Lung (tissue), 17 donors: ENCODE measurements at places on chromosomes 6 and 20. TPM values are rescaled to one million over a fixed set of nuclear protein-coding genes. Genes with fewer than 3 reads are reported as not detected.

The CENPW gene
- 10.3 TPM for polyA plus RNA-seq

The VSTM2L gene
- 38.0 TPM for polyA plus RNA-seq

The NNAT gene
- 0.98 TPM for polyA plus RNA-seq

The KCNK15 gene
- 1.5 TPM for polyA plus RNA-seq

The LY6G6D gene
- polyA plus RNA-seq = not detected

The C6orf62 gene
- 80.9 TPM for polyA plus RNA-seq

The UBE2C gene
- polyA plus RNA-seq = 7.2 TPM

The C6orf15 gene
- not detected for polyA plus RNA-seq

The SEMG1 gene
- not detected for polyA plus RNA-seq

The TRIM38 gene
- polyA plus RNA-seq = 7.2 TPM

The PRPH2 gene
- polyA plus RNA-seq = 0.62 TPM

DNA sequence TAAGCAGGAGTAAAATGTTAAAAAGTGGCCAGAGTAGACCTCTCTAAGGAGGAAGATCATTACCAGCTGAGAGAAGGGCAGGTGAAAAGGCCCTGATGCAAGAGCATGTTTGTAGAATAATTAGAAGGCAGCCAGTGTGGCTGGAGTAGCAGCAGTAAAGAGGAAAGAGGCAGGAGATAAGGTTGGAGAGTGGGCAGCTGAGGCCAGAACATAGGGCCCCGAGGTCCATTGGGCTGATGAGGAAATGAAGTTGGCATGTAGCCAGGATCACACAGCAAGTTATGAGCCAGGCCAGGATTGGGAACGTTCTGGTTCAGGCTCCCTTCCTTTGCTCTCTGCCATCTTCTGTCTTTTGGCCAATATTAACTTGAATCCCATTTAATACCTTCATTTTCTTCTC lies 51.6 kb downstream of the RALY start:
- H3K36me3 ChIP-seq = no peaks in the 10 kb centered on the region
- peak; percentile 25 for DNase-seq
- H3K27me3 ChIP-seq = no peaks in the 10 kb centered on the region

DNA sequence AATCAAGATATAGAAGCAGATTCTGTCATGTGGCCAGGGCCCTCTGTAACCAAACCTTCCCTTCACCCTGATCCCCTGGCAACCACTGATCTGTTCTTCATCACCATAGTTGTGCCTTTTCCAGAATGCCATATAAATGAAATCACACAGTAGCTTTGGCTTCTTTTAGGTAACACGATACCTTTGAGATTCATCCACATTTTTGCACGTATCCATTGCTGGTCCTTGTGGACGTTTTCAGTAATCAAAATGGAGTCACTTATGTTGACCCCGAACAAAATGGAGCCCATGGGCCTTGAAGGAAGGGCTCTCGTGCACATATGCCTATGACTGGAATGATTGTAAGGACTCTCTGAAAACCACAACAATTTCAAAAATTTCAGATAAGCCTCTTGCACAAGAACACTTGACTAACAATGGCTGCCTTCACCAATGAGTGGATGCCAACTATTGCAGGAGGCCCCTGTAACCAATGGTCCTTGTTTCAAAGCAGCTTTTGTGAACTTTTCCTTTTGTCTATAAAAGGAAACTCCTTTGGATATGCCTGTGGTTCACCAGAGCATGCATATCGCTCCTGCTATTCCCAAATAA lies 84.3 kb upstream of the RALY start:
- H3K4me1 ChIP-seq = peaks cover 31% of the 10 kb centered on the region
- H3K4me3 ChIP-seq = no peak overlapping the region
- peak; percentile 66 for DNase-seq
- H3K27ac ChIP-seq = no peak overlapping the region
- H3K36me3 ChIP-seq = no peaks in the 10 kb centered on the region
- no peaks in the 10 kb centered on the region for H3K27me3 ChIP-seq

DNA sequence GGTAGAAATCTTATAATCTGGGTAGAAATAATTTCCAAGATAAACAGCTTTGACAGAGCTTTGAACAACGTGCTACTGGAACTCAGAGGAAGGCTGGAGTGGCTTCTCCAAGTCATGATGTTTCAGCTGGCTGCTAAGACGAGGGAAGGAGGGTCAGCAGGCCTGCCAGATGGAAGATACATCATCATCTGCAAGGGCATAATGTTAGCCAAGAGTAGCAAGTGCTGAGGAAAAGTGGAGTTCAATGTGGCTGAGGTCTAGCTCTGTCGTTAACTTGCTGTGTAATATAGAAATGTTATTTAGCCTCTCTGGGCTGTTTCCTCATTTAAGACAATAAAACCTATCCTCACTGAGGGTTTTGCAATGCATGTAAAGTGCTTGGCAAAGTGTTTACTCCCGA lies 35.1 kb downstream of the RGS17 start:
- H3K4me3 ChIP-seq = no peak overlapping the region
- no peaks in the 10 kb centered on the region for H3K4me1 ChIP-seq
- no peaks in the 10 kb centered on the region for H3K27me3 ChIP-seq
- DNase-seq = no peak
- H3K27ac ChIP-seq = no peak overlapping the region

GRCh38 chr6:124223611-124224345 lies 420.1 kb downstream of the NKAIN2 start:
- no peaks in the 10 kb centered on the region for H3K4me1 ChIP-seq
- no peak for DNase-seq
- no peaks in the 10 kb centered on the region for H3K36me3 ChIP-seq

- no peaks in the 10 kb centered on the region for H3K36me3 ChIP-seq
- H3K27ac ChIP-seq = no peak overlapping the region
- H3K27me3 ChIP-seq = no peaks in the 10 kb centered on the region
- DNase-seq = no peak
Measured at GRCh38 chr6:22322103-22323030, 25.5 kb upstream of the PRL start.

- no peak for DNase-seq
- H3K4me1 ChIP-seq = peaks cover 19% of the 10 kb centered on the region
- H3K27me3 ChIP-seq = no peaks in the 10 kb centered on the region
- H3K4me3 ChIP-seq = no peak overlapping the region
- H3K27ac ChIP-seq = no peak overlapping the region
Measured at GRCh38 chr6:44100088-44100550, 27.1 kb downstream of the MRPL14 start.

- no peaks in the 10 kb centered on the region for H3K36me3 ChIP-seq
- no peak for DNase-seq
- H3K4me1 ChIP-seq = no peaks in the 10 kb centered on the region
- H3K27ac ChIP-seq = no peak overlapping the region
Measured at GRCh38 chr6:135555550-135555949, 58.0 kb upstream of the AHI1 start.

DNA sequence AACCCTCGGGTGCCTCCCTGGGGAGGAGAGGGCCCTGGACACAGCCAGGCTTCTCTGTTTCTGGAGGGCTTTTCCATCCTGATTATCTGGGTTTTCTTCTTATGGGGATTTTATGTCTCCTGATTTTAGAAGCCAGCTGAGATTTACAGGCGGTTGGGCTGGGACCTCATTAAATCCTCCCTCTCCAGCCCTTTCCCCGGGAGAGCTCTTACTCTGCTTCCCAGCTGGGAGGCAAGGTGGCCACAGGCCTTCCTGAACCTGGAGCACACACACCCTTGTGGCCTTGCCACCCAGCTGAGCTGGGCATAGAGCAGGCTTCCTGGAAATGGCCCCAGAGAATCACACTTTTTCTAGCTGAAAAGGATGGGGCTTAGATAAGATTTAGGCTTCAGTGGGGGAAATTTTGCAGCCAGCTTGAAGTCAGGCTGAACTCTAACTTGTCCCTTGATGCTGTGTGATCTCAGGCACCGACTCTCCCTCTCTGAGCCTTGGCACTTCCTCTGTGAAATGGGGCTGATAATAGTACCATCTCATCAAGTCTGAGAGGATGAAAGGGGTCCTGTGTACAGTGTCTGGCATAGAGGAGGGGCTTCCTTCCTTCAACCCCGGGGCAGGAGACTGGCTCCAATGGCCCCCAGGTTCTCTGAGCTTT lies 16.6 kb downstream of the VSTM2L start:
- no peak overlapping the region for H3K27ac ChIP-seq
- no peak overlapping the region for H3K4me3 ChIP-seq
- DNase-seq = peak; percentile 38
- H3K36me3 ChIP-seq = no peaks in the 10 kb centered on the region
- H3K4me1 ChIP-seq = peaks cover 36% of the 10 kb centered on the region

DNA sequence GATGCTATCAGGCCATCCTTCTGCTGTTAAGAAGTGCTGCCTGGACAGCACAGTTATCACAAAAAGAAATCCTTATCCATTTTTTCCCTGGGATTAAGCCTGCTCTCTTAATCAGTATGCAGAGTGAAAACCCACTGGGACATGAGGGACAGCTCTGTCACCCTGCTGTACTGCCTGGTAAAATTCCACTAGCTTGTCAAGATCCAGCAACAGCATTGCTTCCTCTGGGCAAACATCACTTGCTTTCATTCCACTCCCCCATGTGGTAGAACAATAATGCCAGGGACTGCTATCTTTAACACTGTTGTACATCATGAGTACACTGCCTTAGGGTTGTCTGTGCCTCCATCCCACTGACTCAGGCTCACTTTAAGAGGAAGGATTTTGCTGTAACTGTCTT lies 331.3 kb downstream of the KIF16B start:
- H3K27me3 ChIP-seq = no peaks in the 10 kb centered on the region
- no peaks in the 10 kb centered on the region for H3K36me3 ChIP-seq
- no peak overlapping the region for H3K27ac ChIP-seq
- no peaks in the 10 kb centered on the region for H3K4me1 ChIP-seq
- H3K4me3 ChIP-seq = no peak overlapping the region
- no peak for DNase-seq

GRCh38 chr20:35726842-35727711 lies 15.0 kb downstream of the RBM39 start:
- H3K36me3 ChIP-seq = peaks cover 37% of the 10 kb centered on the region
- H3K27ac ChIP-seq = no peak overlapping the region
- no peak for DNase-seq
- no peak overlapping the region for H3K4me3 ChIP-seq
- no peaks in the 10 kb centered on the region for H3K27me3 ChIP-seq

DNA sequence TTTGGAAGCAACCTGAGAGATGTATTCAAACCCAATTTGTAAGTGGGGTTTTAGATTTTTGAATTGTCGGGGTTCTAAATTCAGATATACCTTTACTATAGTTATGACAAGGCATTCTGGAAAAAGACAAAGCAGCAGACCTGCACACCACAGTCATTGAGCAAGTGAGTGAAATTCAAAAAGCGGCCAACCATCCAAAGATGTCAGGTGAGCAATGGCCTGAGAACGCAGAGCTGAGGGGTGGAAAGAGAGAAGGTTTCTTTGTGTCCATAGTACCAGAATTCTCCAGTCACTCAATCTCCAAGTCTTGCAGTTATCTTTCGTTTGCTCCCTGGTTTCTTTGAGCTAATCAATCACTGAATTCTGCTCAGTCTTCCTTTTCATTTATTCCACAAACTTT lies 1.8 kb upstream of the FRK start:
- no peak overlapping the region for H3K4me3 ChIP-seq
- peaks cover 12% of the 10 kb centered on the region for H3K4me1 ChIP-seq
- DNase-seq = no peak

- no peaks in the 10 kb centered on the region for H3K27me3 ChIP-seq
- H3K27ac ChIP-seq = peak overlapping the region; percentile 95
- H3K4me3 ChIP-seq = no peak overlapping the region
- no peak for DNase-seq
- peaks cover 18% of the 10 kb centered on the region for H3K4me1 ChIP-seq
- H3K36me3 ChIP-seq = no peaks in the 10 kb centered on the region
Measured at GRCh38 chr20:45359406-45360148, 3.4 kb upstream of the SYS1 start.

DNA sequence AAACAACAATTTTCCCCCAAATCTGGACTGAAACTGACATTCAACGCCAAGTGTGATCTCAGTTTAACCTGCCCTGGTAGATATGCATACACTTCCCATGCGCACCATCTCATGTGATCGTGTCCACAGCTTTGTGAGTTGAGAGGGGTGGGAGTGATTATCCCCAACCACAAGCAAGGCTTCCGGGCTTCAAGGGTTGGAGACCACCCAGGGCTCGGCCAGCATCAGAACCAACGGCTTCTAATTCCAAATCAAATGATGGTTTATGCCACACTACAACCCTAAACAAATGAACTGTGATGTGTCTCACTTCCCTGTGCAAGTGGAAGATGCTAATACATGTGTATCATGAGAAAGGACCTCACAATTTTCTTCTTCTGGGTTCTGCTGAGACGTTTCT lies 515 bp upstream of the TGM3 start:
- H3K27ac ChIP-seq = no peak overlapping the region
- H3K4me1 ChIP-seq = peaks cover 4% of the 10 kb centered on the region
- H3K27me3 ChIP-seq = no peaks in the 10 kb centered on the region
- H3K36me3 ChIP-seq = no peaks in the 10 kb centered on the region

- no peak overlapping the region for H3K4me3 ChIP-seq
- no peaks in the 10 kb centered on the region for H3K36me3 ChIP-seq
- DNase-seq = no peak
- no peaks in the 10 kb centered on the region for H3K4me1 ChIP-seq
- no peaks in the 10 kb centered on the region for H3K27me3 ChIP-seq
Measured at GRCh38 chr6:9841886-9842725, 572.8 kb downstream of the TFAP2A start.

DNA sequence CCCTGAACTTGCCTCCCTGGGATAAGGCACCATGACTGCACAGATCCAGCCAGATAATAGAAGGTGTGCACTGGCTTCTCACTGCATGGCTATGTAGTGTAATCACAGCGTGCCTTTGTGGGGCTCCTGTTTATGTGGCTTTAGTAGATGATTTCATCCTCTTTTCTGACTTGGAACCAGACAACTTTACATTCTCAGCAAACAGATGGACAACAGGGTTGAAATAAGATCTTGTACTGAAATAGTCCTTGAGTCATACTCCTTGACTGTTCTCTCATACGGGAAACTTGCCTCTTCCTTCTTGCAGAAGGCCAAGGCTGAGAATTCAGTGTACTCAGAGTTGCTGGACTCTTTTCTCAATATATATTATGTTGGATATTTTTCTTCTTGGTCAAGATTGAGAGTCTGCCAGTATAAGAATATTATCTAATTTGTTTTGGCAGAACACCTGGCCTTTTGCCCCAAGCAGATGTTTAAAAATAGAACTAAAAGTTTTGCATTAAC lies 25.0 kb upstream of the RNF144B start:
- no peak overlapping the region for H3K4me3 ChIP-seq
- H3K36me3 ChIP-seq = no peaks in the 10 kb centered on the region
- H3K27ac ChIP-seq = no peak overlapping the region
- no peak for DNase-seq
- H3K4me1 ChIP-seq = no peaks in the 10 kb centered on the region

DNA sequence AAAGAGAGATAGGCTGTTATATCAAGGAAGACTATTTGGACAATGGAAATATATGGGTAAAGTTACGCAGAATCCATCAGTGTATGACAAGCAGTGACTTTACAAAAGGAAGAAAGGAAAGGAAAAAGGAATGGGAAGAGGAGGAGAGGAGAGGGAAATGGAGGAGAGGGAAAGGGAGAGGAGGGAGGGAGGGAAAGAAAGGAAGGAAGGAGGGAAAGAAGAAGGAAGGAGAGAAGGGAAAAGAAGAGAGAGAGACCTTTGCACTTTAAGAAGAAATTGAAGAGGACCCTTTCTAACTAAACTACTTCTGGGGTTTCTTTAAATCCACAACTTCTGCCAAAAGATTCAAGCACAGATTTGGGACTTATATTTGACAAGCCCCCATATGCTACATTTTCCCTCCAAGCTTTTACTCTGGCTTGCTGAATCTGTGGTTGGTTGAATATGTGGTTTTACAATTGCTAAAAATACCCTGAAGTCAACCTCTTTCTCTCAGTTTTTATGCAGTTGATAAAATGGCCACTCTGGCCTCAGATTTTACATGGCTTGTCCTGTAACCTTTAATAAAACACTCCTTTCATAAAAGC lies 120.8 kb upstream of the RAB32 start:
- H3K27ac ChIP-seq = no peak overlapping the region
- no peak overlapping the region for H3K4me3 ChIP-seq
- H3K27me3 ChIP-seq = no peaks in the 10 kb centered on the region
- DNase-seq = no peak
- H3K4me1 ChIP-seq = no peaks in the 10 kb centered on the region
- no peaks in the 10 kb centered on the region for H3K36me3 ChIP-seq
